Central memory CD8-positive, alpha-beta T cell (primary cell): ENCODE measurements at places on chromosomes 6 and 20.

- no peak for DNase-seq
Measured at GRCh38 chr20:23419995-23420901, 1.0 kb downstream of the NAPB start.

- peak; percentile 19 for DNase-seq
Measured at GRCh38 chr6:26421259-26422144, 18.8 kb upstream of the BTN3A3 start.

- no peak for DNase-seq
Measured at GRCh38 chr6:28282926-28283325, 1.6 kb downstream of the PGBD1 start.

GRCh38 chr20:60857708-60858107 lies 394.4 kb upstream of the CDH4 start:
- DNase-seq = no peak

GRCh38 chr20:8964959-8965562 lies 103.8 kb upstream of the PLCB4 start:
- no peak for DNase-seq

DNA sequence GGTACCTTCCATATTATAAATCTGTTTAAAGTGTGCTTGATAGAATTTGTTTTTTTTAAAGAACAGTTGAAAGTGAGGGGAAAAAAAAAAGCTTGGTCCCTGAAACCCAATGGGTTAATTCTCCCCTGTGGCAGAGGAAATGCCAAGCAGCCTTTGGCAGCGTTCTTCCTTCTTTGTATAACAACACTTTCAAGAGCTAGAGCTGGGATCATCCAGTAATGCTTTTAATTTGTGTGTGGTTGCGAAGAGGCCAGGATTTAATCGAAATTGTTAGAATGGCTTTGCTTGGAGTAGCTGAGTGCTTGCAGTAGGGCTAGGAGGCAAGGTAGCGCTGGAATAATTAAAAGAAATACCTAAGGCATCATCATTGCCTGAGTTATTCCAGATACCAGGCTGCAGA lies 692.0 kb downstream of the DHX35 start:
- DNase-seq = no peak

GRCh38 chr6:83114164-83114563 lies 46.7 kb downstream of the DOP1A start:
- no peak for DNase-seq

DNA sequence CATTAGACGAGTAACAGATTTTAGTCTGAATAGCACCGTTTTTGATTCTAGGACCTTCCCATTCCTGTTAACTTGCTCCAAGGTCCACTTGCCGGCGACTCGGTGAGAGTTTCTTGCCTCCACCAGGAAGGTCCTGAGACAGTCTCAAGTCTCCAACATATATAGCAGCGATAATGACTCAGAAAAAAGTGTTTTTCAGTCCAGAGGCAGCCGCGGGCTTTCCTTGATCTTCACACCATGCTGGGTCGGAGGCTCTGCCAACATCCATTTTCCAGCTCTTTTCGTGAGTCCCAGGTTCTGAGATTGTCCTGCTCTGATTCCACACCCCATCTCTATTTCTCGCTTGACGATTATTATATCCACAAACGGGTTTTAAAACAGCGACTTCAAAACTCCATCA lies 170.5 kb downstream of the GPX5 start:
- no peak for DNase-seq

DNA sequence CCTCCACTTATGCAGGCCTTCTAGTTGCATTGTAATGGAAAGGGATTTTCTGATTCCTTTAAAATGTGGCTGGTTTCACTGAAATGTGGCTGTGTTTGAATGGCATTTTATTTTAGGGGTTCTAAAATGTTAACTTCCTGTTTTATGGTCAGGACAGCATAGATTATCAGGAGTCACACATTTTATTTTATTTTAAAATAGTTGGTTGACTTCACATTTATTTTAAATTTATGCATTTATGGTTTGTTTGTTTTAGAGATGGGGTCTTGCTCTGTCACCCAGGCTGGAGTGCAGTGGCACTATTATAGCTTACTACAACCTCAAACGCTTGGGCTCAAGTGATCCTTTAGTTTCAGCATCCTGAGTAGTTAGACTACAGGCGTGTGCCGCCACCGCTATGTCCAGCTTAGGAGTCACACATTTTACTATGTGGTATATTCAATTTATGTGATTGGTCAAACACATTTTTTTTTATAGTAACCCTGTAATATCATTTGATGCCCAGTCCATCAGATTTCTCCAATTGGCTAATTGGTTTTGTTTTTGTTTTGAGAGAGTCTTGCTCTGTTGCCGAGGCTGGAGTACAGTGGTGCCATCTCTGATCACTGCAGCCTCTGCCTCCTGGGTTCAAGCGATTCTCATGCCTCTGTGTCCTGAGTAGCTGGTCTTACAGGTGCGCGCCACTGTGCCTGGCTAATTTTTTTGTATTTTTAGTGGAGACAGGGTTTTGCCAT lies 2.3 kb downstream of the DTD1 start:
- no peak for DNase-seq

GRCh38 chr6:142207265-142207877 lies 60.3 kb downstream of the VTA1 start:
- DNase-seq = no peak

GRCh38 chr6:33142501-33143070 lies 49.7 kb downstream of the COL11A2 start:
- DNase-seq = no peak

DNA sequence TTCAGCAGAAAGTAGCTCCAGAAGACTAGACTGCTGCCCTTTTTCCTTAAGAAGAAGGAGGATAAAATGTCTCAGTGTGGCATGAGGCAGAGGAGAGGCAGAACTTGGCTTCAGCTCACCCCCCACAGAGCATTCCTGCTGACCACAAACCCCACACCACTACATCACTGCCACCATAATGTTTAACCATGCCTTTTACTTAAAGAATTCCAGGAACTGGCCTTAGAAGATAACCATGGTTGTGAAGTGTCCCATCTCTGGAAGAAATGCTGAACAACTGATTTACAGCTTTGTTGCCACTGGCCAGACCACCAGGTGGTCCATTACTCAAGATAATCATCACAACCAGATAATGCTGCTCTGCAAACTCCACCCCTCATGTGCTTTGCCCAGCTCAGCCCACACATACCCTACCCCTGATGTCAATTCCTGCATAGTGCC lies 154.1 kb downstream of the CD24 start:
- DNase-seq = no peak

GRCh38 chr6:66926060-66926459 lies 1219.0 kb upstream of the EYS start:
- DNase-seq = no peak

GRCh38 chr6:130158056-130158455 lies 64.7 kb downstream of the SAMD3 start:
- no peak for DNase-seq

- no peak for DNase-seq
Measured at GRCh38 chr6:140581601-140582000, 1207.2 kb upstream of the CITED2 start.

DNA sequence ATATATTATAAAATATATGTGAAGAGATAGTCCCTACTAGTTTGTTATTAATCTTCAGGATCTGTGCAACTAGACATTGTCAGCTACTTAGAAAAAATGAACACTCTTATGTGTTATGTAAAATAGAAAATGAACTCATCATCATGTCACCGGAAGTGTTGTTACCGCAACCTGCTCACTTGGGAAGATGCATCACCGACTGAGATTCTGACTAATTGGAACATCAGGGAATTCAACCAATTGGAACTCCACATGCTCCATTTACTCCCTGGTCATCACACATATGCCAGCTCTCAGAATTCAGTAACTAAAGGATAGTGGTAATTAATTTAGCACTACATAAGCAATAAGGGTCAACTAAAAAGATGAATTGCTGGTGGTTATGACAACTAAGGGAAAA lies 16.7 kb upstream of the B3GAT2 start:
- DNase-seq = no peak

- peak; percentile 42 for DNase-seq
Measured at GRCh38 chr6:152863618-152864326, 113.2 kb downstream of the VIP start.

DNA sequence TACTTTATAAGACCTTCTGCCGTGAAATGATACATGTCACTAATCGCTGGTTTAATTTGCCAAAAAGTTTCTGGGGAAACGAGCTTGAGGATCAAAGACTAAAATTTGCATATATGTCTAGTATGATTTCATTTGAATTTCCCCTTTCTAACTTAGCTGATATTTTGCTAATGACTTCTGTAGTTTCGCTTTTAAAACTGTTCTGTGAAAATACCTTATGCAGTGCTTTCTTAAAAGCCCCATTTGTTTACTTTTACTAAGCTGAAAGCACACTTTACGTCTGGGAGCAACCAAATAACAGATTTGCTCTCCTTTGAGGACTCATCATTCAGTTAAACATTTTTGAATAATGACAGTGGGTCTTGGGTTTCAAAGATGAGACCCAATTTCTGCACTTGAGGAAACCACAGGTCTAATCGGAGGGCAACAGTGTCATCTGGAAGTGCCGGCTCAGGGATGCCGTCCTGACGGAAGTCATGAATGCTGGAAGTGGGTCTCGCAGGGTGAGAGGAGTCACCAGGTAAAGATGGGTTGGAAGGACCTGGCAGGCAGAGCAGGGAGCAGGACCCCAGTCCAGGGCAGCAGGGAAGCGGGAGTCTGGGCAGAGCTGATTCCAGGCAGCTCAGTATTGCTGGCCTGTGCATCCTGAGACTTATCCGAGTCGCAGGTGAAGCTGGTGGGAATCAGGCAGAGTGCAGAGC lies 33.2 kb downstream of the PLEKHG1 start:
- no peak for DNase-seq

GRCh38 chr20:57680934-57681914 lies 28.6 kb downstream of the PMEPA1 start:
- DNase-seq = no peak

DNA sequence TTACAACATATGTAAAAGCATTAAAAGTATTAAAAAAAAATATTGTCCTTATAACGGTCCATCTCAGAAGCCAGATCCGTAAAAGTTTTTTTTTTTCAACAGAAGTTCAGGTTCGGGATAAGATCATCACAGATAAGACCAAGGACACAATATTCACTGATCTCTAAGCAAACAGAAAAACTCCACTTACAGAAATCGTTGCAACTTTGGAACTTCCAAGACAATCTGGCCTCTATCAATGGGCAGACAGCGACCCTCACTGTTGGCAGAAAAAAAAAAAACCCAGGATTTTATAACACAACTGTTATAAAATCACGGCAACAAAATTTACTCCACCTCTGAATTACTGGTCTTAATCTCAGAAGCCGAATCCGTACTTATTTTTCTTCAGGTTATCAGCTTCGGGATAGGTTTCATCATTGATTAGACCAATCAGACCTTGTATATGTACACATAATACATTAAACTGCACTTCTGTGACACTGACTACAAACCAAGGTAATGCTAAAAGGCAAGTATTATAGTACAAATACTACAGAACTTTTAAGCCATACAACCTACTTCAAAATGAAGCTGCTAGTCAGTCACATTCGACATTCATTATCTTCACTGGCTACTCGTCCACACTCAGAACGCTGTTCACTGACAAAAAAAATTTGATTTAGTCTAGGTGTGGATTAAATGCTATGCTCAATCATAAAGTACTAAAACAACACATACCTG lies 34.7 kb upstream of the SYNCRIP start:
- no peak for DNase-seq

GRCh38 chr6:106574741-106575458 lies 54.4 kb downstream of the RTN4IP1 start:
- no peak for DNase-seq

- DNase-seq = no peak
Measured at GRCh38 chr20:44032583-44033331, 118.1 kb downstream of the TOX2 start.

DNA sequence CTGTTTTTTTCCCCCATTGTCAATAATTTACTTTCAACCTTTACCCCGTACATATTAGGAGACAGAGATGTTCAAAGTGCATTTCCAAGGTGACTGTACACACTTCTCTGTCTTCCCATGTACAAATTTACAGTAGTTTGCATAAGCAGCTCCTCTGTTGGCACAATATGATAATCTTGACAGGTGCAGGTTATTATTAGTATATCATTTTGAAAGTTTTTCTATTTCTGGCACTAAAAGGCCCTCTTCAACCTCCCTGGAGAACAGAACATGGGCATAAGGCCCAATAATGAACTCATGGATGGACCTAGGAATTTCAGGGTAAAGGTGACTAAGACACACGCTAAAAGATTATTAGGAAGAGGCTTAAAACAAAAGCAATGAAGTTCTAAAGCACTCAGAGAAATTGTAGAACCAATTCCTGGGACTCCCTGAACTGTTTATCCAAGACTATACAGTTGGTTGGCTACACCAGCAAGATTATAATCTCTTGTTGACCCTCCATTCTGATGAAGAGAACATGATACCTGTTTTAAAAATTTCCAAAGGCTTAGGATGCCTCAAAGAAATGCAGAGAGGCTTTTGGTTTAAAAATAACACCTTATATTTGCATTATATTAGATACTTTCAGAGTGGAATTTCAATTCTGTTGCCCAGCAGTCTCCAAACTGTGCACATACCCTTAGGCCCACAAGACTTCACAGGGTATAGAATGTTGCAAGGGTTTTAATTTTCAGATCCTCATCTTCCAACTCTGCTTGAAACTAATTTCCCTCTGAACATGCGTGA lies 1.1 kb downstream of the AIG1 start:
- DNase-seq = no peak

DNA sequence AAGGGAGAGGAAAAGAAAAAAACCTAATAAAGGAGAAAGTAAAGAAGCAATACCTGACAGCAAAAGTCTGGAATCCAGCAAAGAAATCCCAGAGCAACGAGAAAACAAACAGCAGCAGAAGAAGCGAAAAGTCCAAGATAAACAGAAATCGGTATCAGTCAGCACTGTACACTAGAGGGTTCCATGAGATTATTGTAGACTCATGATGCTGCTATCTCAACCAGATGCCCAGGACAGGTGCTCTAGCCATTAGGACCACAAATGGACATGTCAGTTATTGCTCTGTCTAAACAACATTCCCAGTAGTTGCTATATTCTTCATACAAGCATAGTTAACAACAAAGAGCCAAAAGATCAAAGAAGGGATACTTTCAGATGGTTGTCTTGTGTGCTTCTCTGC lies 70.8 kb upstream of the RNF146 start:
- DNase-seq = no peak

DNA sequence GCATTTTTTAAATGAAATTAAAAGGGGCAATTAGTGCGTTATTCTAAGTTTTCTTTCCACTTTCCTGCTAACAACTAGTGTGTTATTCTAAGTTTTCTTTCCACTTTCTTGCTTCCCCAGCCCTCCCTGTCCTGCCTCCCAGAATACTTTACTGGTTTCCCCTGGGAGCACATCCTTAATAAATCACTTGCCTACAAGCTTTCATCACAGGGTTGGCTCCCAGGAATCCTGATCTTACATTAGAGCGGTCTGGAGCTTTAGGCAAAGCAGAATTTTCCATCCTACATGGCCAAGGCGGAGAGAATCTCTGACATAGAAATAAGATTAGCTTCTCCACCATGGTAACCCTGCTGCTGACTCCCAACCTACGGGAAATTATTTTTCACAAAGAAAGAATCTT lies 150.4 kb downstream of the BFSP1 start:
- DNase-seq = no peak
